ENCODE measurements at places on chromosomes 7 and 10.

- DNase-seq, result no peak
Observed at GRCh38 chr10:132185601-132186487, 904 bp upstream of the DPYSL4 start.

DNA sequence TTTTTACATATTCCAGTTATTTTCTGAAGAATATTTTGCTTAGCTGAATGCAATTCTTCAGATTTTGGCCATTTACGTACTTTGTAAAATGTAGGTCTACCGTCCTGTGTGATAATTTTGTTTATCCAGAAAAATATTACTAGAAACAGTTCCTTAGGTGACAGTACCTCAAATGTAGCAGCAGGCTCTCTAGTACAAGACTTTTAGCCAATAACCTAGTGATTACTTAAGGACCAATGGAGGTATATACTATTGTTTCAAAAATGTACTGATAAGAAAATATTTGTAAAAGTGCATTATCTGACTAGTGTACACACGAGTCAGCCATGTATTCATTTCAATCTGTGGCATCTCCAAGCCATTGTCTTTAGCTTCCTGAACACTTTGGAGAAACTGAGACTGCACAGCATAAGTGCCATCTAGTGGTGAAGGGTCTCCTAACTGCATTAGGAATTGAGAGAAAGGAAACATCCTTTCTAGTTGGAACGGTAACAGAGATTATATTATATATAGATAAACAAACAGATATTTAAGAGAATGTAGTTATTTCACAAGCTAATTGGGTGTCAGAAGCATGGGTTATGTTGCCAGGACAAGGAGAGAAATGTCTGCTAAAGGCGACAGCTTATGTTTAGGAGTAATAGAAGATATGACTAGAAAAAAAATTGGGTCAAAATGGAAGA, 23.7 kb downstream of the RTKN2 start:
- peak; percentile 83 for DNase-seq

DNA sequence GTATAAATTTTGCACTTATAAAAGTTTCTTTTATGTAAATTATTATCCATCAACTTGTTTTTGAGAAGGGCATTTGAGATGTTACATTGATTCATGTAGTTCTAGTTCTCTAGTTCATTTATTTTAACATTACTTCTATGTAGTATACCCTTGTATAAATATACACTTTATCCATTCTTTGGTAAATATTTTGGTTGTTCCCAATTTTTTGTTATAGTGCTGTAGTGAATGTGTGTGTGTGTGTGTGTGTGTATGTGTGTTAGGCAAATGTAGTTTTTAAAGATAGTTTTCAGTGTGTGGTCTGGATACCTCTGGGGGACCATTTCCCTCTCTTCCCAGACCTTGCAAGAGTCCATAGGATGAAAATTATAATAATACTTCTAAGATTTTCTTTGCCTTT, 15.0 kb downstream of the PRKAR2B start:
- no peak for DNase-seq

DNA sequence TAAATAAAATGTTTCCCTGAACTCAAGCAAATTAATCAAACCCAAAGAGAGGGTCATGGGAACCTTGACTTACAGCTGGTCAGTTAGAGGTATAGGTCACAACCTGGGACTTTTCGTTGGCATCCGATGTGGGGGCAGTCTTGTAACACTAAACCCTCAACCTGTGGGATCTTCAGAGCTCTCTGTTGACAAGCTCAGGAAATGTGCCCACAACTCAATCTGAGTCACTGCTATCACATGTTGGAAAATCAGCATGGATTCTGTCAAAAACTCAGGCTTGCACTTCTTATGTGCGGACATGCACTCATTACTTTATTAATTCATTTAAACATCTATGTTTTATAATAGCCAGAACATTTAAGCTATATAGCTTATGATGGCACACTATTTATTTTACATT, 424.6 kb upstream of the SORCS1 start:
- DNase-seq, result no peak

- no peak for DNase-seq
Observed at GRCh38 chr7:142590077-142590476, 159.2 kb upstream of the PRSS1 start.

GRCh38 chr10:73956476-73957359, 41.2 kb upstream of the VCL start:
- peak; percentile 84 for DNase-seq

Measured in Jurkat, Clone E6-1 (cell line).